ENCODE measurements at places on chromosomes 3 and 15.

GRCh38 chr3:100005665-100006393 lies 108.5 kb downstream of the FILIP1L start:
- DNase-seq = no peak

DNA sequence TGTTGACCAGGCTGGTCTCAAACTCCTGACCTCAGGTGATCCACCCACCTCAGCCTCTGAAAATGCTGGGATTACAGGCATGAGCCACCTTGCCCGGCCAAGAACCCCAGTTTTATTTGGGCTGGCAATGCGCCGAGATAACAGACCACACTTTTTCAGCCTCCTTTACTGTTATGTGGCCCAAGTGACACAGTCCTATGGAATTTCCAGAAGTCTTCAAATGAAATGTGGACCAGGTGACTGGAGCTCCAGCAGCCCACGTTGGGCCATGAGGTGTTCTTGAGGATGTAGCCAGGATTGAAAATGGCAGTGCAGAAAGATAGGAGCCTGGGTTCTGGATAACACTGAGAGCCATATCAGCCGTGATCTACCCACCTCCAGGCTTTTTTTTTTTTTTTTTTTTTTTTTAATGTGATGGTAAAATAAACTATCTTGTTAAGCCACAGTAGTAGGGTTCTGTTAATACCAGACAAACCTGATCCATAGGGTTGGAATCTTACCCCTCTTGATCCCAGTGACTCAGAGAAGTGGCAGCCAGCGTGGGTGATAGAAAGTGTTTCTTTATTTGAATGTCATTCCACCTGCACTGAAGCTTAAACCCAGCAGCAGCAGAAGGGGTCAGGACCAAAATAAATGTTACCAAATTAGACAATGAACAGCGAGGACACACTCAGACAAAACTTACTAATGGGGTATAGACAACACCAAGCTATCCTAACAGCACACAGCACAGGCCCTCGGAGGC lies 55.6 kb downstream of the LHFPL4 start:
- no peak for DNase-seq

DNA sequence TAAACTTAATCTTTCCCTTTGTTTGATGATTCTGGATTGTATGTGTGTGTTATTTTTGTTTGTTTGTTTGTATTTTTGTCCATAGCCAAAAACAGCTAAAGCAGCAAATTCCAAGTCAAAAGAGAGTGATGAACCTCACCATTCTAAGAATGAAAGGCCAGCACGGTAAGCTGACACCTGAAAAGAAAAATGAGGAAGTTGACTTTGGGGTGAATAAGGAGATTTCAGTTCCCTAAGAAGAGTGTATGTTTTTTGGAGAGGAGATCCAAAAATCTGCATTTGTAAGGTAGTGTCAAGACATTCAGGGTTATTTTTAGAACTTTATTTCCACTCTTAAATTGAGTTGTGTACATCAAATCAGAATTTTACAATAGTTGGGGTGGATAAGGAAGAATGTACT lies 52.3 kb upstream of the UTS2B start:
- no peak for DNase-seq

GRCh38 chr3:172104471-172105072 lies 65.2 kb downstream of the FNDC3B start:
- no peak for DNase-seq

GRCh38 chr15:52254391-52254790 lies 41.2 kb downstream of the MYO5C start:
- DNase-seq = no peak

GRCh38 chr15:78855746-78856145 lies 16.9 kb upstream of the MORF4L1 start:
- no peak for DNase-seq

DNA sequence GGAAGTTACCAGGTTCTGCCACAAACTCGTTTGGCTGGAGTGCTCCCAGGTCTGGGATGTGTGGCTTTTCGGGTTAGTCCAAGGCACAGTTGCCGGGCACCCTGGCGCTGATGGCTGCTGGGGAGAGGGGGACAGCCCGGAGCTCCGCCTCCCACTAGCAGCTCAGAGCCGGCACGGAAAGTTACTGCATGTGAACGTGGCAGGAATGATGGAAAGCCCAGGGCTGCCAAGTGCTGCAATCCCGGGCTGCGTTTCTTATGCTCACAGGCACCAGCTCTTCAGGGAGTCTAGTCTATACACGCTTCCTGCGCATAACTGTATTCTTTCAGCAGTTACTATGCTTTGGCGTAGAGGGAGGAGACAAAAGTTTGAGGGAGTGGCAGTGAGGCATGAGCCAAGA lies 141.8 kb upstream of the ICE2 start:
- DNase-seq = no peak

All from memory B cell (primary cell).